ENCODE measurements at places on chromosomes 2 and 18.

- DNase-seq: no peak
Measured at GRCh38 chr2:70723286-70723885, 44.6 kb downstream of the ADD2 start.

DNA sequence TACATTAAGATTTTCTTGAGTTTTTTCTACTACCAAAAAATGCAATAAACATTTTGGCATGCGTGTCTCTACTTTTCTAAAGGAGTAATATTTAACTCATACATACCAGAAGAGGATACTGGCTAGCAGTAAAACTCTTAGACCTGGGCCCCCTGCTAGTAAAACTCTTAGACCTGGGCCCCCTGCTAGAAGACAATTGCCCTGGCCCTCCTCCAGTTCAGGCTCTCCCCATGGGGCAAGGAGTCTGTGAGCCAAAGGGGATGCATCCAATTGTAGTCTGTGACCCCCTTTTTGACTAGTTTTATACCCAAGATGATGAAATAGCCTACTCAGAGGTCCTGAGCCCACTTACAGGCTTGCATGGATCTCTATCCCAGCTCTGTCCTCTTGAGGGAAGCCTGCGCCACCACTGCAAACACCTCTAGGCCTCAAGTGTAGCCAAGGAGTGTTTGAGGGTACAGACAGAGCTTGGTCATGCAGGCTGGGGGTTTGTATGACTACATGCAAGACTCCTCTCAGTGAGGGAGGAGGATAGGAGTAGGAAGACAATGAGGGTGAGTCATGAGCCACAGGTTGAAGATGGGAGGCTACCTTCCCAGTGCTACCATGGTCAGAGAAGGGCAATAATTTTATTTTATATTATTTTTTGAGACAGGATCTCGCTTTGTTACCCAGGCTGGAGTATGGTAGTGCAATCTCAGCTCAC is 45.2 kb upstream of the PGAP1 start:
- no peak for DNase-seq

DNA sequence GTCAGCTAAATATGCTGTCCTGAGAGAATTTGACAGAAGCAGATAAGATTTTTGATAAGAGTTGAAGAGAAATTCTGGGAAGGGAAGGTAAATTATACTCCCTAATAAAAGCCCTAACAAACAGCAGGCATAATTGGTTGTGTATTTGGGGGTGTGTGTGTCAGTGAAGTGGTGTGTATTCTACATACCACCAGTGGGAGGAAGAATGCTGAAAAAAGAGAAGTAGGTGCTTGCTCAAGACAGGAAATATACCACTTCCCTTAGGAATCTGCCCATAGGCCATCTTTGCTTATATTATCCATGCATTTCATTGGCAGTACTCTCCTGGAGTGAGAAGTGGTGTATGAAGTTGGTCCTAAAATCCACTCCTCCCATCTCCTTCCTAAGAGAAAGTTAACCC is 76.2 kb downstream of the FMNL2 start:
- no peak for DNase-seq

- DNase-seq: no peak
Measured at GRCh38 chr2:64023485-64024258, 4.4 kb upstream of the VPS54 start.

DNA sequence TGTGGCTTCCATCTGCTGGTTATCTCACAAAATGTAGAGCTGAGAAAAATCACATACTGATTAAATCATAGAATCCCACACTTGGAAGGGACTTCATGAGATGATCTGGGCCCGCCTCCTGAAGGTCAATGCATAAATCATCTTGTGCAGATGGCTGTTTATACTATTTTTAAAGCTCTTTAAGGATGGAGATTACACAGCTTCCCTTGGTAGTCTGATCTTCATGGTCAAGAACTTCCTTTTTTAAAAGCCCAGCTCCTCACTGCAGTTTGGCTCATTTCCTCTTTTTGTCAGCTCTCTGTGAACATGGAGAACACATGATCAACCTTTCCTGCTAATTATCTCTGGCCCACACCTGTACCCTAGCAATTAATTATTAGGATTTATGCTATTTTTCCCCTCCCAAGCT is 25.9 kb downstream of the GCG start:
- DNase-seq: no peak

- no peak for DNase-seq
Measured at GRCh38 chr2:33521791-33522281, 45.4 kb downstream of the RASGRP3 start.

DNA sequence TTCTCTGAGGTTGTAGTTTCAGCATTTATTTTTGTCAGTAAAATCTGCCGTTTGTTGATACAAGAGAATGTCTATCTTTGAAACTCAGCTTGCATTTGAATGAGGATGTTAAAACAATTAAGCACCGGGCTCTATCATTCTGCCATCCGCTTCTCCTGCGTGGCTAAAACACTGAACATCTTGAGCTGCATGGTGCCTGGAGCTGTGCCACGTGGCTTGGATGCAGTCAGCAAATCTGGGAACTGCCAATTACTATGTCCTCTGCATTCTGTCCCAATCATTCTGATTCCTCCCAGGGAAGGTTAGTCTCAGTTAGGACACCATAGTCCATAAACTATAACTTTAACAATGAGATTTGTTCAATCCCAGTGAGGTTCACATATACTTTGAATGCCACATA is 598.4 kb downstream of the FBXO15 start:
- DNase-seq: no peak

GRCh38 chr2:137220438-137220993 is 455.2 kb downstream of the THSD7B start:
- no peak for DNase-seq

GRCh38 chr2:86274265-86274917 is 63.0 kb downstream of the REEP1 start:
- DNase-seq: no peak

- DNase-seq: no peak
Measured at GRCh38 chr2:38933653-38934052, 44.0 kb downstream of the ARHGEF33 start.

- DNase-seq: no peak
Measured at GRCh38 chr2:68907232-68907919, 36.2 kb upstream of the BMP10 start.

- DNase-seq: no peak
Measured at GRCh38 chr2:34105006-34105767, 506.1 kb upstream of the FAM98A start.

DNA sequence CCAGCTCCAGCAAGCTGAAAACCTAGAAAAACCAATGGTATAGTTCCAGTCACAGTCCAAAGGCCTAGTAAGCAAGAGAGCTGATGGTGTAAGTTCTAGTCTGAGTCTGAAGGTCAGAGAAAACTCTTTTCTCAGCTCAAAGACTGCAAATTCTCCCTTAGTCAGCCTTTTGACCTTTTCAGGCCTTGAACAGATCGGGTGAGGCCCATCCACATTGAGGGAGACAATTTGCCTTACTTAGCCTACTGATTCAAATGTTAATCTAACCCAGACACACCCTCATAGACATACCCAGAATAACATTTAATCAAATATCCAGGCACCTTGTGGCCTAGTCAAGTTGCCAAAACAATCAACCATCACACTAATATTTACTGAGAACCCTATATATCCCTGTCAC is 110.8 kb upstream of the KCNJ3 start:
- no peak for DNase-seq

DNA sequence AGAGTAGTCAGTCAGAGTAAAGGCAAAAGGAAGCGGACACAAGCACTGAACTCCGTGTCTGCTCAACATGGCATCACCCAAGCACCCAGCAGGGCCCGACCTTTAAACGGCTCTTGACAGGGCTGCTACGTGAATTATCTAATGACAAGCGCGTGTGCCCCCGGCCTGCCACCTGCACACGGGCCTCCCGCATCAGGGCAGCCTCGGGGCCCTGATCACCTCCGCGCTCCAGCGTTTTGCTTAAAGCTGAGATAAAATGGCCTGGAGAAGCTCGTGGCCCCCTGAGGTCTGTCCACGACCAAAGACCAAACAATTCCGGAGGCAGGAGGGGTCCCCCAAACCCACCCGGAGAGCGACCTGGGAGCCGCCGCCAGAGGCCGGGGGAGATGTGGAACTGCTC is 376 bp downstream of the NDUFA10 start:
- DNase-seq: no peak

GRCh38 chr2:39663187-39663930 is 2.4 kb upstream of the TMEM178A start:
- no peak for DNase-seq

DNA sequence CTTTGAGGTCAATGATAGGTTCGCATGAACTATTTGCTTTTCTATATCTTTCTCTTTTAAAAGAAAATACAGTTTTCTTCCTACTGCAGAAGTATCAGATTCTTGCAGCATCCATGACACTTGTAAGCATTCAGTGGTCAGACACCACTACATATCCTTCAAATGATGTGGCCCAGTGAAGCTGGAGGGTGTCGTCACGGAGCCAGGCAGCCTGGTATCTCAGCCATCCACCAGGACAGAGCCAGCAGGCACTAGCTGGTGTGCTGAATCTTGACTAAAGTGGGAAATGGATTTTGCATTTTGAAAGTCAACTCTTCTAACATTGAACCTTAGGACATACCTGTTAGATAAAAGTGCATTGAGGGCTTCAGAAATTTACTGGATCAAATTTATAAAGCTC is 5.4 kb downstream of the KLHL14 start:
- DNase-seq: no peak

DNA sequence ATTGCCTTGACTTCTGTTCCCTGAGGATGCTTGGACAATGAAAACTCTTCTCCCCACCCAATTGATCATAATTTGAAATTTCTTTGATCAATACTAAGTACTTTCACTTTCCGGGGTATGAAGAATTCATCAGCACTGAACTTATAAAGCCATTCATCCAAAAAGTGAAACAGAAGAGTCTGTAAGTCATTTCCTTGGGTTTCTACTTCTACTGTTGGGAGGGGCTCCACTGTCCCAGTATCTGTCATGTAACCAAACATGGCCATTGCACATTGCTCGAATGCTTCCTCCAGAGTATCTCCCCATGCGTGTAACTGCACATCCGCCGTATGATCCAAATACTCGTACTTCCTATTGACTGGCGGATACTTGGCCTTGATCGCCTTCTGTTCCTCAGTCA is 30.3 kb downstream of the NCL start:
- DNase-seq: no peak

- DNase-seq: no peak
Measured at GRCh38 chr2:149799013-149799705, 211.6 kb upstream of the MMADHC start.

DNA sequence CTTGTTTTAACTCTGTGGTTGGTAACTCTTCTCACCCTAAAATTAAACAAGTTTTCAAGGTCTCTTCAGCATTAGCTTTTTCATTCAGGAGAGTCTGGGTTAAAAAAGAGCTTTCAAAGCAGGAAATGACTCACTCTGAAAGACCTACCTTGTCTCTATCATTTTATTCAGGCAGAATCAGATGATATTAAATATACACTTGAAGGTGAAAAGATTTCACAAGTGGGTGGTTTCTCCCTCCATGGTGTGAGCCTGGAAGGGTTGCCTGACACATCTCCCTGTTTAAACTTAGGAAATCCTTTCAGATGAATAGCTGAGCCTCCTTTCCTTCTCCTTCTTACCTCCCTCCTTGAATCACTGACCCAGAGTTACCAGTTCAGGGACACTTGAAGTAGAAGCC is 1402.0 kb upstream of the PIK3C3 start:
- no peak for DNase-seq

Data from suprapubic skin (tissue), 4 donors.